GM23338 (cell line): ENCODE measurements at places on chromosomes 3 and 15.

DNA sequence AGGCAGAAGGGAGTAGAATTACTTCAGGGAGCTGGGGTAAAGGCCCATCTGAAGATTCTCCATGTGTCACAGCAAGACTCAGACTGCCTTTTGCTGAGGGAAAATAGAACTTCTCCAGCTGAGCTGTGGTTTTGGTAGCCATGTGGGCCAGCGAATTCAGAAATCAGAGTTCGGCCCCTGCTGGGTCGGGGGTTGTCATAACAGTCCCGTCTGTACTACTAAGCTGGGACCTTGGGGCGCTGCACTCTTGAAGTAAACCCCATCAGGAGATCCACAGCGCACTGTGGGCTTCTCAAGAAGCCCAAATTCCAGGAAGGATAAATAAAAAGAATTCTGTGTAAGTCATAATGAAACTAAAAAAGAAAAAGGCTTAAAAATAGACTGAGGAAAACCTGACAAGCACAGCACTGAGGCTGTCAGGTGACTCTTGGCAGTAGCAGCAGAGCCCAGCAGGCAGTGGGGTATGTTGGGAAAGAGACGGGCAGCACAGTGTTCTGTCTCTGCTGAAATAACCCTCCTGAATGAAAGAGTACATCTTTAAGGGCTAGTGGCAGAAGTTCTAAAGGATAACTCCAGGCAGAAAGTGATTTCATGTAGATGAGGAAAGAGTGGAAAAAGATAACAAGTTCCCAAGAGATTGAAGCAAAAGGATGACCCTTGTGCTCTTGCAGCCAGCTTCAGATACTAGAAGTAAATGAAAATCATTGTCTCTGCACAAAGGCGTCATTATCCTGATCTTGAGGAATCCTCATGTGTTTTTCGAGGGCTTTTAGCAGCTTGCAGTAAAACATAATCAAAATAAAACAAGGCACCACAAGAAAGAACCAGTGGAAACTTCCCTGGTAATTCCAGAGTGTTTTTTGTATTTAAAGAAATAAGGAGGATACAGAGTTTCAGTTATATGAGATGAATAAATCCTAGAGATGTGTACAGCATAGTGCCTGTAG, 74.5 kb downstream of the RAB7A start:
- no peak for DNase-seq

DNA sequence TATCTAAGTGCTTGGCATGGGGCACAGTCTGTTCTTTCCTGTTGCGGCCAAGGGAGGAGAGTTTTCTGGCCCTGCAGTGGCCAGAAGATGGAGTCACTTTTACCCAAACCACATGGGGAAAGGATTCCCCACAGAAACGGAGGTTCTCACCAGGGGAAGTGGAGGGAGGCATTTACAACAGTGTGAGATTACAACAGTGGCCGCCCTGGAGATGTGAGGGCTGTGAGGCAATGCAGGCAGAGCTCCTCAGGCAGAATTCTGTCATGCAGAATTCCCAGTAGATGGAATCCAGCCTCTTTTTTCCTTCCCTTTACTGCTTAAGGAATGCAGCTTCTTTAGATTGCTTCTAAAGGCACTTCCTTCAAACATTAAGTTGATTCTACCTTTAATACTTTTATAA, 83.1 kb downstream of the CACNA1D start:
- no peak for DNase-seq

GRCh38 chr15:42215913-42216829, 8.1 kb upstream of the VPS39 start:
- no peak for DNase-seq

- no peak for DNase-seq
Observed at GRCh38 chr3:124126436-124127023, 134.6 kb upstream of the ROPN1 start.

GRCh38 chr3:136751316-136752171, 634 bp downstream of the STAG1 start:
- DNase-seq = peak; percentile 79

DNA sequence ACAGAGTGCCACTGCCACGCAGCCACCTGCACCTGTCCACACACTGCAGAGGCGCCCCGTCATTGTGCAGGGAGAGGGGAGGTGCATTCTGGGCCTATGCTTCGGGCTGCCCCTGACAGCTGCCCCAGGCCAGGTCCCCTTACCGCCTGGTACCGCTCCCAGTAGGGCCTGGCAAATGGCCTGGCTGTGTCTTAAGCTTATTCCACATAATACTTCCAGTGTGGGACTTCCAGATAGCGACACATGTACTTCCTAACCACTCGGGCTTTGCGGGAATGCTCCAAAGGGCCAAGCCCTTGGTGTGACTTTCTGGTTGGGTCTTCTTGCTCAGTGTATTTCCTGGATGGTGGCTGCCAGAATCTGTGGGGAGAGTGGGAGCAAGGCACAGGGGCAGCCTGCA, 254.3 kb upstream of the CHRNA7 start:
- no peak for DNase-seq

GRCh38 chr15:33311312-33311971, 675 bp downstream of the RYR3 start:
- peak; percentile 60 for DNase-seq

DNA sequence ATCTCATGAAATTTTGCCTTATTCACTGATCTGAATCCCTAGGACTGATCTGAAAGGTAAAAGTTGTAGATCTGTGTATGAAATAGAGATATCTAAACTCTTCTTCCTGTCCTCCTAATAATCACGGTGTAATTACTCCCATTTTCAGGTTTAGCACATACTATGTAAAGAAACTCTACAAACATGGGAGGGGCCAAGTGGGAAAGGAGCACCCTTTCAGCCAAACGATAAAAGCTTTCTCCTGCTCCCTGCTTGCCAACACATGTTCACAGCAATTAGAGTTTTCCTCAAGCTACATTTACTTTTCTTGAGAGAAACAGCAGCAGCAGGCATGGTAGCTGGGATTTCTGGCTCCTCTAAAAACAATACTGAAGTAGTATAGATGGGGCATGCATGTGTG, 71.6 kb downstream of the CHAC1 start:
- DNase-seq = no peak

DNA sequence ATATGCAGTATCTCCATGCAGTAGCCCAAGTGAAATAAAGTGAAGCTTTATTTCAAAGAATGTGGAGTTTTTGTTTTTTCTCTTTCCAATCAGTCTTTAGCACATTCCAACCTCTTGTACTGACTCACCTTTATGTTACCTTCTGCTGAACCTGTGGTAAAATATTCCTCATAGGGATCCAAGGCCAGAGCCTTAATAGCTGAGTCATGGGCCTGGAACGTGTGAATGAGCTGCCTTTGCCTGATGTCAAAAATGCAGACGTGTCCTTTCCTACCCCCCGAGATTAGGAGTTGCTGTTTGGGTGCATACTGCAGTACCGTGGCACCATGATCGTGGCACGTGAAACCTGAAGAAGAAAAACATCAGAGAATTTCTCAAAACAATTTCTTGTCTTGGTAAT, 108.5 kb downstream of the GLDN start:
- no peak for DNase-seq

GRCh38 chr3:56314842-56315241, 153.4 kb downstream of the ERC2 start:
- peak; percentile 51 for DNase-seq
